CD4-positive, alpha-beta T cell treated with Interleukin-15 for 4 hours (primary cell): ENCODE measurements at places on chromosomes 2 and 18.

DNA sequence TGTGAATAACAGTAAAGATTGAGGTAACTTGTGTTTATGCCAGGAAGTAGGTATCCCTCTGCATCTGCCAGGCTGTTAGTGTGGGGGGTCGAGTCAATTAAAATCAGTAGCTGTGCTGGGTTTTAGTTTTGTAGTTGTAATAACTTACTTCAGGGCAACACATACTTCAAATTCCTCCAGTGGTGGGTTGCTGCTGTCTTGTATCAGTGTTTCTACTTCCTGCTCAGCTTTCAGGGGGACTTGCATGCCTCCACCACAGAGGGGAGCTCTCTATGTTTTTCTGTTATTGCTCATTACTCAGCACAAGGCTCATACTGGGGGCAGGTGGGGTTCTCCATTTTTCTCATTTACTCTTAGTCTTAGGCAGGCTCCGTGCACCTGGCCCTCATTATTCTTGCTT is 136.8 kb downstream of the CAPN13 start:
- DNase-seq, result no peak

DNA sequence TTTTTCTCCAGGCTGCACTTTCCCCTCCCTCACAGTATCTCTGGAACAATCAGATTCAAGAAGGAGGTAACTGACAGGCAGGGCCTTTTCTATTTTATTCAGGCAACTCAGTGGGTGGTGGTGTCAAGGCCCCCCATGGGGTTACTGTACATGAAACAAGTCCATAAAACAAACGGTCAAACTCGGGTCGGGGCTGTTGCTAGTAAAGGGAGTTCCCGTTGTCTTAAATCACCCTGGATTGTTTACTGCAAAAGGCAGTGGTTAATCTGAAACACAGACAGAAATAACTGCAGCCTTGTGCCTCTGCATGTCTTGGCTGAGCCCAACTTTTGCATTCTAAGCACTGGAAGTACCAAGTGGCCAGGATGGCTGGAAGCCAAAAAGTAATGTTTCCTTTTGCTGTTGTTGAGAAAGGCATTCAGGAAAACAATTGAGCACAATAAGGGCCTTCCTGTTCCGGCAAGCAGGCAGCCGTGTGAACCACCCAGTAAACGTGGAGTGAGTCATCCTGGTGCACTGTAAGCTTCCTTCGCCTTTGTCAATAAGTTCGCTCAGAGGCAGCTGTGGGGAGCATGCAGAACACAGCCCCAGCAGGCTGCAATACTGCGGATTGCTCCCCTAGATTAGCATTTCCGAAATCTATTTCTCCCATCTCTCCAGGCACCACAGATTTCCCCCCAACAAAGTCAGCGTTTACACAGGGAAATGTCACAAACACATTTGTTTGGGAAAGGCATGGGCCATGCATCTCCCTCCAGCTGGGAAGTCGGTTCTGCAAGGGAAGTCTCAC is 149.6 kb downstream of the IRS1 start:
- peak; percentile 47 for DNase-seq

GRCh38 chr2:9228781-9229469 is 22.3 kb downstream of the ASAP2 start:
- DNase-seq, result no peak

DNA sequence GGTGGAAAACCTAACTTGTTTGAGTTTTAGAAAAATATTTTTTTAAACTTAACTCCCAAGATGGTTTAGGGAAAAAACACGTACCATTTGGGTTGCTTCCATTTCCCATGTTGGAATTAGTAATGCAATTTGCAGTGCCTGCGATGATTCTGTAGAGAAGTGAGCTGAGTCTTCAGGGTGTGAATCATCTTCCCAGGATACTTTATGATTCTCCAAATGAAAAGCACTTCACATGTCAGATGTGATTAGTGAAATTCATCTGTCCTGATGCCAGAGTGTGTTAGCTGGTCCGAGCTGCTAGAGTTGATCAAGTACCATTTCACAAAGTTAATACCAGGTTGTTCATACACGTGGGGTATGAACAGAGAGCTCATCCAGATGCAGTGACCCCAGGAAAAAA is 59.1 kb downstream of the ACOXL start:
- DNase-seq, result no peak

GRCh38 chr2:194938066-194938465 is 719.0 kb upstream of the SLC39A10 start:
- DNase-seq, result no peak

GRCh38 chr2:9310377-9310776 is 103.8 kb downstream of the ASAP2 start:
- no peak for DNase-seq

DNA sequence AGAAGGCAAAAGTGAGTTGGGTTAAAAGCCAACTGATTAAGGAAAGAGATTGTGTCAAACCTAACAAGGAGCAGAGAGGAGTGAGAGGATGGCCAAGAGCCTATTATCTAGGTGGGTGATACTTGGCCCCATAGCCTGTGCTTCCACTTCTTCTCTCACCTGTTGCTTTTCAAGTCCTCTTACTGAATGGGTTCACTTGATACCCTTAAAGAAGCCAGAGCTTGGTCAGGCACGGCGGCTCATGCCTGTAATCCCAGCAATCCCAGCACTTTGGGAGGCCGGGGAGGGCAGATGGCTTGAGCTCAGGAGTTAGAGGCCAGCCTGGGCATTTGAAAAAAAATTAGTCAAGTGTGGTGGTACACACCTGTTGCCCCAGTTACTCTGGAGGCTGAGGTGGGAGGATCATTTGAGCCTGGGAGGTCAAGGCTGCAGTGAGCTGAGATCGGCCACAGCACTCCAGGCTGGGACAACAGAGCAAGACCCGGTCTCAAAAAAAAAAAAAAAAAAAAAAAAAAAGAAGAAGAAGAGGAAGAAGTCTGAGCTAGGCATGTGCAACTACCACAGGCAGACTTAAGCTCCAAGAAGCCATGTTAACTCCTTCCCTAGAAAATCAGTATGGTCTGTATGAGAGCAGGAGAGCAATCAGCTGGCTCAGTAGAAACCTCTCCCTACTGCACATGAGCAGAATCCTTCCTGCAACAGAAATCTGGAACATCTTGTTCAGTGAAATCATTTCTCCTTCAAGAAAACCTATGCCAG is 28.4 kb upstream of the ME2 start:
- no peak for DNase-seq

DNA sequence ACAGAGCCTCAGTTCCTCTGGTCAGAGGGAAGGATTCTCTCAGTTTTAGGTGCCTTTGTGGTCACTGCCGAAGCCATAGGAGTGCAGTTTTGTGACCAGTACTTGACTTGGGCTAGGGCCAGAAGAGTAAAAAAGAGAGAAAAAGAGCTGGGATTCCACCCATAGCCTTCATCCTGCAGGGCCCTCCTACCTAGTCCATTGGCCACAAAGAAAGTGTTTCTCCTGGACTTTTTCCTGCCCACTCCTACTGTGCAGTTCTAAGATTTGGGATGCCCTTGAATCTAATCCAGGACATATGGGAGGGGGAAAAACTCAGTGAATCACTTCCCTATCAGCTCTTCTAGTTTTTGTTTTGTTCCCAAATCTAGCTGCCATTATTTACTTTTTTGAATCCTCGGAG is 26.0 kb downstream of the FAM117B start:
- DNase-seq, result no peak

DNA sequence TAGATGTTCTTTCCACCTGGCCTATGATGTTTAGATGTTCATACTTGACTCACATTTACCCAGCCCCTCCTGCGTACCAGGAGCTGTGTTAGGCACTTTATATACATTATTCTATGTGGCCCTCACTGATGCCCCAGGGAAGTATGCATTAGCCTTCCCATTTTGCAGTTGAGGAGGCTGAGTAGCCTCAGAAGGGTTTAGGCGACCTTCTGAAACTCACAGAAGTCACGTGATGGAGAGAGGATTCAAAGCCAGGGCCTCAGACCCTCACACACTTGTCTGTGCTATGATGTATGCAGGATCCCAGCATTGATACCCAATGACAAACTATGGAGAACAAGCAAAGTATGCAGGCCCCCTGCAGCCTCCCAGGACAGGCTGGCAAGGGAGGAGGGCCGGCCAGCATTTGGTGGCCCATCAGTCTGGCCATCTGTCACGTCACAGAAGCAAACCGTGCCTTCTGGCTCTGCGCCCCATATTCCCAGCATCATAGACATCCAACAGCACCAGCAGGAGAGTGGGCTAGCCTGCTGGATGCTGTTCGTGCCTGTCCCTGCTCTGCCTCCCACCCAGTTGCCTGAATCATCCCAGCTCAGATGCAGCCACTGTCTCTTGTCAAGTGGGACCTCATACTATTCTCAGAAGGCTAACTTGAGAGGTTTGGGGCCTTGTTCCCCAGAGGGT is 33.6 kb downstream of the EHD3 start:
- no peak for DNase-seq

DNA sequence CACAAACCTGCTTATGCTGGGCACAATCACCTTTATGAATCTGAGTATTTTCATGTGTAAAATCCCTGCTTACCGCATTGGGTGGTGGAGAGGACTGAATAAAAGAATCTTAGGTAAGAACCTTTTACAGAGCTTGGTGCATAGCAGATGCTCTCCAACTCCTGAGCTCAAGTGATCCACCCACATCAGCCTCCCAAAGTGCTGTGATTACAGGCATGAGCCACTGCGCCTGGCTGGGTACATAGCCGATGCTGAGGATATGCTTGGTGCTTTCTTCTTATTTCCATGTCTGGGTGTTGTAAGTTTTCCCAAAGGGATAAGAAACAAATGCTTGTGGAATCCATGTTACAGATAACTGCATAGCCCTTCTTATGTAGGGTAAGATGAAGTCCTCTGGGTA is 244.3 kb upstream of the PXDN start:
- DNase-seq, result no peak

GRCh38 chr18:23752363-23752762 is 63.1 kb downstream of the LAMA3 start:
- no peak for DNase-seq

GRCh38 chr18:27501671-27502070 is 316.6 kb upstream of the CHST9 start:
- no peak for DNase-seq
